ENCODE measurements at places on chromosomes 16 and 17.

- DNase-seq = no peak
Measured at GRCh38 chr17:30567231-30568116, 90.3 kb downstream of the GOSR1 start.

GRCh38 chr17:27398691-27399090 is 57.6 kb upstream of the KSR1 start:
- no peak for DNase-seq

DNA sequence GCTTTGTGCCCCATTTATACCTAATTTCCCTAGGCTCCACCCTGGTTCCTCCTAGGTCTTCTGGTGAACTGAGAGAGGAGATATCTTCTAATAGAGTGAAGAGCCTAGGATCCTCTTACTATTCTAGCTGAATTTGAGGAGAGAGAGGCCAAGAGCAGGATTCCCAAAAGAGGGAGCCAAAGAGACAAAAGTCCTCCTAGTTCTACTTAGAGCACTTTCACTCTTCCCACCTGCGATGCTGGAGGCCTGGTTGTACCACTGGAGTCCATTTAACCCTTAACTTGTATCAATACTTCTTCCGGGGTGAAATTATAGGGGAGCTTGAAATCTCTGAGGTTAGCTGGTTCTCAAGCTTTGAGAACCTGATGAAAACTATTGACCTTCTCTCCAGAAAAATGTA is 3.4 kb upstream of the SSH2 start:
- DNase-seq = no peak

- DNase-seq = peak; percentile 87
Measured at GRCh38 chr17:2406903-2407790, 6.3 kb upstream of the MNT start.

Measured in HS-27A (cell line).